Right renal pelvis (tissue), 4 donors: ENCODE measurements at places on chromosomes 3 and 15. TPM values are rescaled to one million over a fixed set of nuclear protein-coding genes. Genes with fewer than 3 reads are reported as not detected.

Gene WNT5A
- 44.2 TPM for polyA plus RNA-seq

GRCh38 chr3:69400683-69401082 lies 14.8 kb upstream of the FRMD4B start:
- no peak for DNase-seq

Gene UPK1B
- 9.4 TPM for polyA plus RNA-seq

GRCh38 chr3:14305324-14305723 lies 97.1 kb upstream of the SLC6A6 start:
- no peak for DNase-seq

Gene ERICH6
- 0.62 TPM for polyA plus RNA-seq
